ENCODE measurements at places on chromosomes 5 and 9.
A peak's percentile ranks its signal among the peaks of the same experiment; 100 is the strongest.

DNA sequence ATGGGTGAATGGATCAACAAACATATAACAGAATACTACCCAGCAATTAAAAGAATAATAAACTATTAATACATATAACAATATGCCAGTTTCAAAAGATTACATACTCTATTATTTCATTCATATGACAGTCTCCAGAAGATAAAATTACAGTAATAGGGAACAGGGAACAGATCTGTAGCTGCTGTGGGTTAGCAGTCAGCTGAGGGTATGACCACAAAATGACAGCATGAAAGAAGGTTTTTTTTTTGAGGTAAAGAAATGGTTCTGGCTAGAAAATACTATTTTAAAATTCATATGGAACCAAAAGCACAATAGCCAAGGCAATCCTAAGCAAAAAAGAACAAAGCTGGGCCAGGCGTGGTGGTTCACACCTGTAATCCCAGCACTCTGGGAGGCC lies 73.0 kb upstream of the NR5A1 start:
- H3K4me3 ChIP-seq, result no peak overlapping the region
- no peak for DNase-seq
- no peak overlapping the region for H3K27ac ChIP-seq
- H3K36me3 ChIP-seq, result no peaks in the 10 kb centered on the region
- H3K27me3 ChIP-seq, result no peaks in the 10 kb centered on the region

GRCh38 chr9:95552814-95553546 lies 36.2 kb upstream of the PTCH1 start:
- H3K27me3 ChIP-seq, result peaks cover 91% of the 10 kb centered on the region
- no peak for DNase-seq

DNA sequence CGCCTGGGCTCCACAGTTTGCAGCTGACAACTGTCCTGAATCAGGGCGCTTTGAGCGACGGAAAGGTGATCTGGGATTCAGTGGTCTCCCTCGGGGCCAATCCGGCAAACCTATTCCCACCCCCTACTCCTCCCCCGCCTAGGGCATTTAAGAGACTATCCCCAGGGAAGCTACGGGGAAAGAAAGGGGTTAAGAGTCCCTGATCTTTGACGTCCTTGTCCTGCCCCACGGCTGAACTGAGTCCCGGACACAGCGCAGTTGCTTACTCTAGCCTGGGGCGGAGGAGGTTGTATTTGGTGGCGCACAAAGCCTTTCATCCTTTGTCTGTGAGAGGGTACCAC lies 3.4 kb downstream of the RORB start:
- H3K4me1 ChIP-seq, result no peaks in the 10 kb centered on the region
- peaks cover 6% of the 10 kb centered on the region for H3K27me3 ChIP-seq
- H3K36me3 ChIP-seq, result no peaks in the 10 kb centered on the region
- no peak overlapping the region for H3K4me3 ChIP-seq
- H3K27ac ChIP-seq, result no peak overlapping the region
- no peak for DNase-seq

DNA sequence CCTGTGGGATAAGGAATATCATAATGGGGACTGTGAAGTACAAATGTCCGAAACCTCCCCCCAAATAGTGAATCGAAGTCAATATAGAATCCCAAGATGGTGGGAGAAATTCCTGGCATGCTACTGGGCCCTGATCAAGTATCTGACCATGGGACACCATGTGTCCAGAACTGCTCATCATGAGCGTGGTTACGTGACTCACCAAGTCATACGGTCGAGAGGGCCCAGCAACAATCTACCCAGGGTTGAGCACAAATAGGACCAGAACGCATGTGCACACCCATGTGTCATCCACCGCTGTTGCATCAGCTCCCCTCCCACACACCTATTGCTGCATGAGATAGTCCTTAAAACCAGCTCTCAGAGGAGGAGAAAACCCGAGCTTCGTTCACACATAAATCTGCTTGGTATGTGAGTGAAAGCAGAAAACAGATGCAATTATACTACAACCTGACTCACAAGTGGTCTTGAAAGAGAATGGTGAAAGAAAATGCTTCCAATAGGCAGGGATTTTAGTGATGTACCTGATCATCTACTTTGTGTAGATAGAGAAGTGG lies 353.2 kb downstream of the CWC27 start:
- no peak overlapping the region for H3K4me3 ChIP-seq
- no peaks in the 10 kb centered on the region for H3K27me3 ChIP-seq
- H3K27ac ChIP-seq, result no peak overlapping the region

GRCh38 chr5:181120306-181120705 lies 10.7 kb downstream of the OR2V1 start:
- H3K4me1 ChIP-seq, result peaks cover 22% of the 10 kb centered on the region
- peak overlapping the region; percentile 56 for H3K27ac ChIP-seq
- DNase-seq, result peak; percentile 39
- no peaks in the 10 kb centered on the region for H3K27me3 ChIP-seq

GRCh38 chr9:137860361-137860760 lies 17.2 kb upstream of the CACNA1B start:
- H3K4me3 ChIP-seq, result no peak overlapping the region
- no peaks in the 10 kb centered on the region for H3K4me1 ChIP-seq
- no peaks in the 10 kb centered on the region for H3K36me3 ChIP-seq
- no peak overlapping the region for H3K27ac ChIP-seq
- H3K27me3 ChIP-seq, result peaks cover 45% of the 10 kb centered on the region

GRCh38 chr5:132430746-132431145 lies 59.8 kb downstream of the IRF1 start:
- no peak overlapping the region for H3K4me3 ChIP-seq
- H3K36me3 ChIP-seq, result no peaks in the 10 kb centered on the region
- H3K27me3 ChIP-seq, result no peaks in the 10 kb centered on the region
- peaks cover 43% of the 10 kb centered on the region for H3K4me1 ChIP-seq
